Tibial nerve (tissue), 4 donors: ENCODE measurements at places on chromosomes 7 and 10. TPM values are rescaled to one million over a fixed set of nuclear protein-coding genes. Genes with fewer than 3 reads are reported as not detected.

DNA sequence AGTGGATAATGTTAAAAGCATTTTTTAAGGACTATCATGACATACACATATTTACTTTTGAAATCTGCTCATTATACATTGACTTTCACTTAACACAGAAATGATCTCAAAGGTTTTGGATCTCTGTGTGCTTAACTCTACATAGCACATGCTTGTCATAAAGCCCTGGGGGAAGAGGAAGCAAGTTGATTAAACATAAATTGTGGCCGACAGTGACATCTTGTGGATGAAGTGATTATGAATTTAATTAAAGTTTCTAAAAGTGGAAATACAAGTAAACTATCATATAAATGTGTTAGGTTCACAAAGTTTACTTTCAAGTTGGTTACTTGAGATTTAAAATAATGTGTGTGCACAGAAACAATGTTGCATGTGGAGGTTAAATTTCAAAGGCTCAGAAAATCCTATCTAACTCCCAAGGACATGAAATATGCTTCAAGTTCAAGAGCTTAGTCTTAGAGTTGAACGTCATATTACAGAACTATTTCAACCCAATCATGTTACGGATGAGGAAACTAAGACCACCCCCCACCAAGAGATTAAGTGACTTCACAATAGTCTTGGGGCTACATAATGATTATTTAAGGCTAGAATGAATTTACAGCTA lies 1247.8 kb downstream of the GATA3 start:
- DNase-seq = peak; percentile 28
- H3K27me3 ChIP-seq = no peaks in the 10 kb centered on the region
- H3K4me3 ChIP-seq = no peak overlapping the region
- H3K4me1 ChIP-seq = no peaks in the 10 kb centered on the region

DNA sequence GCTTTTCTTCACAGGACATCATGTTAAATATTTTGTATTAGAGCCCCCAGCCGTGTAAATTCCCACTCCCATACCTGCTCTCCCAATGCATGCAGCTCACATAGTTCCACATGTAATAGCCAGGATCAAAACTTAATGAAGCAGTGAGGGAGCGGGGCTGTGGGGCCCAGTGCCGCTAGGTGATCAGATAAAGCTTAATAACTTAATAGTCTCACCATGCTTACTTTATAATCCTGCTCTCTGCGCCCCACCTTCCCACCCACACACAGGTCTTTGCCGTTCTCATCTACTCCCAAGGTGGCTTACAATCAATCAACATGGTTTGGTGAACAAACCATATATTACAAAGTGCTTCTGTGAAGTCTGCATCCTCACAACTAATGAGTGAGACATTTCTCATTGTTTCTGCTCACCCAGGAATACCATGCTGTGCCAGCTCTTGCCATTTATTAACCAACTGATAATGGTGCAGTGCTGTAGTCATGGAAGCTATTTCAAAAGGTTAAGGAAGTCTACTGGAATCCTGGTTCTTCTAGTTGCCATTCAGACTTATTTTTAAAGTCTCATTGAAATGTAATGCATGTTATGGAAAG lies 156.4 kb downstream of the CTTNBP2 start:
- H3K4me1 ChIP-seq = no peaks in the 10 kb centered on the region
- H3K27ac ChIP-seq = no peak overlapping the region

GRCh38 chr7:101911800-101912715 lies 94.6 kb downstream of the CUX1 start:
- peak; percentile 46 for DNase-seq
- H3K27ac ChIP-seq = peak overlapping the region; percentile 65
- peaks cover 31% of the 10 kb centered on the region for H3K4me1 ChIP-seq
- no peaks in the 10 kb centered on the region for H3K27me3 ChIP-seq

- DNase-seq = no peak
- no peak overlapping the region for H3K4me3 ChIP-seq
- H3K27ac ChIP-seq = no peak overlapping the region
- H3K27me3 ChIP-seq = no peaks in the 10 kb centered on the region
- H3K36me3 ChIP-seq = peaks cover 5% of the 10 kb centered on the region
- H3K4me1 ChIP-seq = no peaks in the 10 kb centered on the region
These were observed 171.2 kb downstream of the SGMS1 start for GRCh38 chr10:50452603-50453002.

- no peak overlapping the region for H3K27ac ChIP-seq
- DNase-seq = no peak
- no peaks in the 10 kb centered on the region for H3K36me3 ChIP-seq
These were observed 1079.9 kb downstream of the CNTNAP2 start for GRCh38 chr7:147196481-147196880.

- H3K27ac ChIP-seq = peak overlapping the region; percentile 28
- H3K4me3 ChIP-seq = no peak overlapping the region
- H3K36me3 ChIP-seq = no peaks in the 10 kb centered on the region
- no peaks in the 10 kb centered on the region for H3K27me3 ChIP-seq
These were observed 211.2 kb upstream of the CSTF2T start for GRCh38 chr10:51910596-51910995.

DNA sequence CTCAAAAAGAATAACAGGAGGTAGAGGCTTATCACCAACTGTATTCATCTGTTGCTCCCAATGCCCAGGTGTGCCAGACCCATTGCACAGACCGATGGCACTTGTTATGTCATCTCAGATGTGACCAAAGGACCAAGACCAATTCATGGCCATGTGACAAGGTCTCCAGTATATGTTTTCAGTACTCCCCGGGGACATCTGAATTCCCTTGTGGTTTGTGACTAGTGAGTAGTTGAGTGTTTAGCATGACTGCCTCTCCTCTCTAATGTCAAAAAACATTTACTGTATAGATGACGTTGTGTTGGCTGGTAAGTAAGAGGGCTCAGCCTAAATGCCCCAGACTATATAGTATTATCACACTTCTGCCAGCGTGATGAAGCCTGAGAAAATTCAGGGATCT lies 202.1 kb upstream of the SMIM30 start:
- no peak overlapping the region for H3K27ac ChIP-seq
- no peaks in the 10 kb centered on the region for H3K27me3 ChIP-seq
- H3K4me1 ChIP-seq = no peaks in the 10 kb centered on the region
- H3K4me3 ChIP-seq = no peak overlapping the region

The NKX2-3 gene
- not detected for total RNA-seq

The GDF2 gene
- total RNA-seq = not detected

The CPA1 gene
- total RNA-seq = 2.9 TPM

GRCh38 chr10:42491001-42491592 lies 147.3 kb downstream of the ZNF33B start:
- DNase-seq = no peak
- no peaks in the 10 kb centered on the region for H3K4me1 ChIP-seq
- H3K27me3 ChIP-seq = no peaks in the 10 kb centered on the region
- H3K36me3 ChIP-seq = no peaks in the 10 kb centered on the region
- H3K27ac ChIP-seq = no peak overlapping the region

- H3K27ac ChIP-seq = no peak overlapping the region
- peaks cover 28% of the 10 kb centered on the region for H3K4me1 ChIP-seq
- peak overlapping the region; percentile 51 for H3K4me3 ChIP-seq
- no peaks in the 10 kb centered on the region for H3K36me3 ChIP-seq
- H3K27me3 ChIP-seq = no peaks in the 10 kb centered on the region
These were observed 1.5 kb upstream of the MKX start for GRCh38 chr10:27747096-27747451.

GRCh38 chr7:131501422-131501821 lies 55.0 kb downstream of the PODXL start:
- H3K4me3 ChIP-seq = no peak overlapping the region
- no peak overlapping the region for H3K27ac ChIP-seq
- H3K27me3 ChIP-seq = no peaks in the 10 kb centered on the region
- H3K36me3 ChIP-seq = no peaks in the 10 kb centered on the region
- DNase-seq = no peak

DNA sequence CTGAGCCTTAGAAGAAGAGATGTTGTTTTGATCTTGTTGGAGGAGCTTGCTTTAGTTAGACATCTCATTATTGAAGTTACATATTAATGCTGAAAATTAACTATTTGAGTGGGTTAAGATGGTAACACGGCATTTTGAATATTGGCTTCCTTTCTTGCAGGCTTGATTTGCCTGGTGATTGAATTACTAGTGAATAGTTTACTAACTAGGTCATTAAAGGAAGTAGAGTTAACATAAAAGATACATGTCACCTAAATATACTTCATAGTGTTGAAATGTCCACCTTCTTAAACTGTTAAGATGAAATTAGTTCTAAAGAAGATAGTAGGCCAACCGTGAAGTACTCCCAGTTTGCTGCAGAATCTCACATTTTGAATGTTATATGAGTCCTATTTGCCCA lies 18.5 kb downstream of the MPLKIP start:
- H3K36me3 ChIP-seq = no peaks in the 10 kb centered on the region
- no peaks in the 10 kb centered on the region for H3K4me1 ChIP-seq
- H3K27ac ChIP-seq = no peak overlapping the region
- no peak overlapping the region for H3K4me3 ChIP-seq
- DNase-seq = no peak

The MCM10 gene
- not detected for total RNA-seq

GRCh38 chr7:107726356-107727130 lies 17.4 kb upstream of the CBLL1 start:
- no peaks in the 10 kb centered on the region for H3K4me1 ChIP-seq
- no peak for DNase-seq
- no peaks in the 10 kb centered on the region for H3K36me3 ChIP-seq
- no peak overlapping the region for H3K27ac ChIP-seq
- H3K4me3 ChIP-seq = no peak overlapping the region
- H3K27me3 ChIP-seq = peaks cover 4% of the 10 kb centered on the region

DNA sequence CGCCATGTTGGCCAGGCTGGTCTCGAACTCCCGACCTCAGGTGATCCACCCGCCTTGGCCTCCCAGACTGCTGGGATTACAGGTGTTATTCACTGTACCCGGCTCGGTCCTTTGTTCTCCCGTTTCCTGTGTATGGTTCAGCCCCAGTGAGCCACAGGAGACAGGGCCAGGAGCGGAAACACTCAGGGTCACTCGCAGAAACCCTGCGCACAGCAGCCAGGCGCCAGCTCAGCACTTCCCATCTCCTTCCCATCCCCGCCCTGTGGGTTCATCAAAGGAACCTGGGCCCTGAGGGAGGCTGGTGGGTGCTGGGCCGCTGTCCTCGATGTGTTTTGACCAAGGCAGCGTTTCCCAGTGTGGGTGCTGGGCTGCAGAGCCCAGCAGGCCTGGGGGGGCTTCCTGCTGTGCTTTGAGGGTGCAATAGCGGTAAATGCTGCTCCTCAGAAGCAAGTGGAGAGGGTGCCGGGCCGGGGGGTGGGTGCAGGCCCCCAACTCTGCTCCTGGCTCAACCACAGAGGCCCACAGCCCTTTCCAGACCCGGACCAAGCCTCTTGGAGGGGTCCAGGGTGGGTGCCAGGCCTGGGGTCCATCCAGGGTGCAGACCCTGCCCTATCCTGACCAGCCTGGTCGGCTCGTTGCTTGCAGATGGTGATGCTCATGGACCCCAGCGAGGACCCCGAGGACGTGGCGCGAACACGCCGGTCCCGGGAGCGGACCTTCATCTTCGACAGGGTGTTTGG lies 15.3 kb upstream of the CHST12 start:
- no peak overlapping the region for H3K27ac ChIP-seq
- peaks cover 32% of the 10 kb centered on the region for H3K36me3 ChIP-seq
- H3K4me1 ChIP-seq = peaks cover 14% of the 10 kb centered on the region
- DNase-seq = no peak
- H3K4me3 ChIP-seq = no peak overlapping the region

GRCh38 chr10:116613471-116613870 lies 7.3 kb upstream of the PNLIPRP2 start:
- no peaks in the 10 kb centered on the region for H3K36me3 ChIP-seq
- H3K4me3 ChIP-seq = no peak overlapping the region
- peaks cover 24% of the 10 kb centered on the region for H3K27me3 ChIP-seq
- H3K27ac ChIP-seq = no peak overlapping the region
- no peak for DNase-seq

DNA sequence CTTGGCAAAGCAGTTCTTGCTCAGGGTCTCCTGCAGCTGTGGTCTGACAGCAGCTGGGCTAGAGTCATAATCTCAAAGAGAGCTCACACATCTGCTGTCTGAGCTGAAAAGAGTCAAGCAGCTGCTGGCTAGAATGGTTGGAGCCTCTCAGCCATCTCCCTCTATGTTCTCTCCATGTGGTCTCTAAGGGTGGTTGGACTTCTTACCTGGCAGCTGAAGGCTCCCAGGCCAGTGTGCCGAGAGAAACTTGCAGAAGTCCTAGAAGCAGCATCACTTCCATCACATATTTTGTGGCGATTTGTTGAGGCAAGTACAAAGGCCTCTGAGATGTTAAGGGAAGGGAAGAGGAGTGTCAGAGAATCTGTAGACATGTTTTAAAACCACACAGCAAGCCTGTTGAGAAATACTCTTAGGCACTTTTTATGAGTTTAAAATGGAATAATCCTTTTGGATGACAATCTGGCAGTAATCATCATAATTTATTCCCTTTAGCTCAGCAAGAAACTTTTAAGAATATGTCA lies 93.2 kb downstream of the REEP3 start:
- no peak overlapping the region for H3K27ac ChIP-seq
- DNase-seq = no peak

DNA sequence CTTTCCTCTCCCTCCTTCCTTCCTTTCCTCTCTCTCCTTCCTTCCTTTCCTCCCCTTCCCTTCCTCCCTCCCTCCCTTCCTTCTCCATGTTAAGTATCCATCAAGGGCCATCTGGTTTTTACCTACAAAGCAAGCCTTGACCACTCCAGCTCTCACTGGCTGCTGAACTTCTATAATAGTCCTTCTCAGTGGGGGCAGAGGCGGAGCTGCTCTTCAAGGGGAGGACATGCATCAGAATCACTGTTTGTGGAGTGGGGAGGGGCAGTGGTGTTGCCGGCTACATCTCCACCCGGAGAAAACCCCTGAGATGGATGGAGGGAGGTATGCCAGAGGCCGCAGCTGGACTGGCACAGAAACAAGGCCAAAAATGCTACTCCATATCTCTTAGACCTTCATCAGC lies 25.9 kb downstream of the LAMB1 start:
- no peaks in the 10 kb centered on the region for H3K27me3 ChIP-seq
- peak overlapping the region; percentile 75 for H3K27ac ChIP-seq
- no peaks in the 10 kb centered on the region for H3K4me1 ChIP-seq

The GJD4 gene
- total RNA-seq = not detected

DNA sequence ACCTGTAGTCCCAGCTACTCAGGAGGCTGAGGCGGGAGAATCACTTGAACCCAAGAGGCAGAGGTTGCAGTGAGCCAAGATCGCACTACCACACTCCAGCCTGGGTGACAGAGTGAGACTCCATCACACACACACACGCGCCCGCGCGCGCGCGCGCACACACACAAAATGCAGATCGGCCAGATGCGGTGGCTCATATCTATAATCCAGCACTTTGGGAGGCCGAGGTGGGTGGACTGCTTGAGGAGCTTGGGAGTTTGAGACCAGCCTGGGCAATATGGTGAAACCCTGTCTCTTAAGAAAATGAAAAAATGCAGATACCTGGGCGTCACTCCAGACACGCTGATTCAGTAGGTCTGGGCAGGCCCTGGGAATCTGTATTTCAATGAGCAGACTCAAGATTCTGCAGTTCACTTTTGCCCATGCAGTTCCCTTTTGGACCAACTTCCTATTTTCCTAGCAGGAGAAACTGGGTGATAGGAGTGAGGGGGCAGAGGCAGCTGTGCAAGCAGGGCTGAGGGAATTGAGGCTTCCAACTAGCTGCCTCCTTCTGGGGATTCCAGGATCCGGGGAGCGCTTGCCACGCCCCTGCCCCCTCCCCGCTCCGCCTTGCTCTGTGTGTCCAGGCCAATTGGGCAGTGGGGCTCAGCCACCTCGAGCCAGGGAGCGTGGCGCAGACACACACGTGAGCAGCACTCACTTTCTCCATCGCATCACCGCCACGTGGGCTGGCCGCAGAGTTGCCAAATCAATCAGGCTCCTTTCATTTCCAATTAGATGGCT lies 173.6 kb downstream of the SH3PXD2A start:
- H3K36me3 ChIP-seq = no peaks in the 10 kb centered on the region
- peak; percentile 51 for DNase-seq
- H3K27ac ChIP-seq = peak overlapping the region; percentile 97

GRCh38 chr7:100764841-100765240 lies 31.4 kb downstream of the ZAN start:
- H3K36me3 ChIP-seq = no peaks in the 10 kb centered on the region
- H3K4me1 ChIP-seq = no peaks in the 10 kb centered on the region
- no peak for DNase-seq
